ENCODE measurements at places on chromosomes 4 and X.

- no peaks in the 10 kb centered on the region for H3K36me3 ChIP-seq
- no peak overlapping the region for H3K4me3 ChIP-seq
- no peak overlapping the region for H3K27ac ChIP-seq
- H3K4me1 ChIP-seq = no peaks in the 10 kb centered on the region
These were observed 163.5 kb upstream of the UGT8 start for GRCh38 chr4:114435116-114435515.

GRCh38 chrX:136759968-136760367 lies 20.8 kb downstream of the ARHGEF6 start:
- no peak overlapping the region for H3K4me3 ChIP-seq
- no peak overlapping the region for H3K27ac ChIP-seq
- no peak for DNase-seq

DNA sequence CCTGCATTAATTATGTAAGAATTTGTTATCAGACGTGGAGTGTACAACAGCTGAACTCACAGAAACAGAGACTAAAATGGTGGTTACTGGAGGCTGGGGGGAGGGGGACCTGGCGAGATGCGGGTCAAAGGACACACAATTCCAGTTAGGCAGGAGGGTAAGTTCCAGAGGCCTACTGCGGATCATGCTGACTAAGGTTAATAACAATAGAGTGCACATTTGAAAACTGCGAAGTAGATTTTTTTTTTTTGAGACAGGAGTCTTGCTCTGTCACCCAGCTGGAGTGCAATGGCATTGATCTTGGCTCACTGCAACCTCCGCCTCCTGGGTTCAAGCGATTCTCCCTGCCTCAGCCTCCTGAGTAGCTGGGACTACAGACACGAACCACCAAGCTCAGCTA lies 7.6 kb downstream of the AGA start:
- no peak overlapping the region for H3K4me3 ChIP-seq
- H3K36me3 ChIP-seq = no peaks in the 10 kb centered on the region
- no peaks in the 10 kb centered on the region for H3K4me1 ChIP-seq

DNA sequence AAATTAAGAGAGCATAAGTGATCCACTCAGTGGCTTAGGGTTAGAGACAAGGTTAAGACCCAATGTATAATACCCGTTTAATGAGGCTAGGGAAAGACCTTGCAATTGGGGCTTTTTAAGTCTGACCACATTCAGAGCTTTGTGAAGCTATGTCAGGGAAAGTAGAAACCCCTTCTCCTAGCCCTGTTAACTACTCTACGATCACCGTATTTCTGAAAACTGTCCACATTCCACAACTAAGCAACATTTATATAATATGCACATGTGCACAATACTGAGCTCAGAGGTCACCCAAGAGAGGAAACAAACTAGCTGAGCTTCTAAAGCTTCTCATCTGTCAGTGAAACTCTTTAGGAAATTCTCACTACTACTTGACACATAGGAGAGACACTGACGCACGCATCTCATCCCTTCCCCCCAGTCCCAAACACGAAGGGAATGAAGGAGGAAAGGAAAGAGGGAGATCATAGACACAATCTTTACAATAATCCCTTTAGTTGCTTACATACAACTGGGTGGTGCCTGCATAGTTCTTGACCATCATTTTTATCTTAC lies 56.2 kb downstream of the METTL14 start:
- no peaks in the 10 kb centered on the region for H3K36me3 ChIP-seq
- H3K27me3 ChIP-seq = no peaks in the 10 kb centered on the region
- no peak for DNase-seq
- peaks cover under 1% of the 10 kb centered on the region for H3K4me1 ChIP-seq
- H3K27ac ChIP-seq = no peak overlapping the region

DNA sequence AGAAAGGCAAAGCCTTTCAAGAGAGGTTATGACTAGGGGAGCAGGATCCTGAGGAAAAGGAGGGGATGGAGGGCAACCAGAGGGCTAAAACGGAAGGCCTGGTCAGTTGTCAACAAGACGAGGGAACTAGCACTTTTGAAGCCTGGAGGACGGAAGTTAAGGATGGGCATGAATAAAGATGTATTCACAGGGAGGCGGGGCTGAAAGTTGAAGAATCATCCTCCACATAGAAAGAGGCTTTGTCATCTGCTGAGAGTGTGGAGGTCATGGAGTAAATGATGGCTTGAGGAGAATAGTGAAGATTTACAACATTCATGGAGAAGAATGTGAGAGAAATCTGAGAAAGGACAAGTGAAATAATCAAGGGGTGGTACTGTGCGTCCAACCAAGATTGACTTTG lies 137.5 kb downstream of the MAGEB17 start:
- no peak overlapping the region for H3K27ac ChIP-seq
- H3K4me3 ChIP-seq = no peak overlapping the region
- H3K27me3 ChIP-seq = no peaks in the 10 kb centered on the region
- no peaks in the 10 kb centered on the region for H3K4me1 ChIP-seq
- no peak for DNase-seq

DNA sequence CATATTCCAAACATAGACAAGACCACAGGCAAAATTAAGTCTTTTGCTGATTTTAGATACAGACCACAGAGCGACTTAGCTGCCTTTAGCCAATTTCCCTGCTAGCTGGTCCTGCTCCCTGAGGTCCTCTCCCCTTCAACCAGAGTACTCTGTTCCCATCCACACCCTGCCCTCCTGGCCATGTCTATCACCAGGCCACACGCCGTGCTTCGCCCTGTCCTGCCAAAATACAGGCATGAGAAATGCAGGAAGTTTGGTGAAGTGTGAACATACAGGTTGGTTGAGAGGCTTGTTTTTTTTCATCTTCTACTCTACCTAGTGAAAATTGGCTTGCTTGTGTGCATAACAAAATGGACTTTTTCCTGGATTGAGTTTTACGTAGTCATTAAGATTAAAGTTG lies 226.2 kb upstream of the TENM3 start:
- no peaks in the 10 kb centered on the region for H3K36me3 ChIP-seq
- no peak overlapping the region for H3K4me3 ChIP-seq
- peak; percentile 15 for DNase-seq
- H3K27ac ChIP-seq = peak overlapping the region; percentile 21
- peaks cover 5% of the 10 kb centered on the region for H3K27me3 ChIP-seq

Data from glutamatergic neuron (in vitro differentiated cells).